AG04450 (cell line): ENCODE measurements at places on chromosomes 12 and 14.

GRCh38 chr12:51908876-51909592 lies 1.7 kb downstream of the ACVRL1 start:
- no peak for DNase-seq

DNA sequence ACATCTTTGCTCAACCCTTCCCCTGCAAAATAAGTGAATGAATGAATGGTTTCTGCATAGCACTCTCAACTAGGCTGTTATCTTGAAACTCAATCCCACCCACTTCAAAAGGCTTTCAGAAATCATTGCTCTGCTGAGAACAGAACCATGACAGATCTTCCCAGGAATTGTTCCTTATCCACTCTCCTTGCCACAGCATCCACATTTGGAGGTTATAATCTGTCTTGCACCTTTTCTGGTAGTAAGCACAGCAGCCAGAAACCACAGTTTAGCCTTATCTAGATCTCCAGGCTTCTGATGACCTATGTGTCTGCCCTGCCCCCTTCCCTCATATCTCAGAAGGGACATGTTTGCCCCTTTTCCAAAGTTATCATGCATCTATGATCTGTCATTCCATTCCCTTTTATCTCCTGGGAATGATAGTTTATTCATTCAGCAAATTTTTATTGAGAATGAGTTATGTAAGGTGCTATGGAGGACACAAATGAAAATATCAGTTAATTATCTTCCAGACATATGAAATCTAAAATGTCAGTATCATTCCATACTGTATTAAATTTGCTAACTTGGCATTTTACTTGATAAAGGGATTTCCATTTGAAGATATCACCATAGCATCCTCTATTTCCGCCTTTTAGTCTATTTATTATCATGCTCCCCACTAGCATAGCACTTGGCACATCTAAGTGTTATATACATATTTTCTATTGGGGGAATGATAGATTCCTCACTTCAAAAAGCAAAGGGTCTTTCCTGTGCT lies 21.4 kb downstream of the LGR5 start:
- DNase-seq: no peak

DNA sequence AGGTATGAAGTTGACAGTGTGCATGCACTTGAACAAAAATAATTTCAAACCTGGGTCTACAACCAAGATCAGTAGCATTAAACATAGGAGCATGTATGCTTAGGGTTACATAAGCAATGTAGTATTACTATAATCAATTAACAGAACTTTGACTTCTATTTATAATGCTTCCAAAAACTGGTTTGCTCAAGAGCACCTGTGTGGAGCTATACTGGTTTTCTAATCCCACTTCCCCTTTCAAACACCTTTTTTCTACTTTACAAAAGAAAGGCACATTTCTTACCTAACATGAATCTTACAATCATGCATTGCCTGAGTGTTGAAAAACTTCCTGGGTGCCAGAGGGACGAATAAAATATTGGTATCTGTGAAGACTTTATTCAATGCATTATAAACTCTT lies 72.7 kb downstream of the EFCAB11 start:
- DNase-seq: no peak

DNA sequence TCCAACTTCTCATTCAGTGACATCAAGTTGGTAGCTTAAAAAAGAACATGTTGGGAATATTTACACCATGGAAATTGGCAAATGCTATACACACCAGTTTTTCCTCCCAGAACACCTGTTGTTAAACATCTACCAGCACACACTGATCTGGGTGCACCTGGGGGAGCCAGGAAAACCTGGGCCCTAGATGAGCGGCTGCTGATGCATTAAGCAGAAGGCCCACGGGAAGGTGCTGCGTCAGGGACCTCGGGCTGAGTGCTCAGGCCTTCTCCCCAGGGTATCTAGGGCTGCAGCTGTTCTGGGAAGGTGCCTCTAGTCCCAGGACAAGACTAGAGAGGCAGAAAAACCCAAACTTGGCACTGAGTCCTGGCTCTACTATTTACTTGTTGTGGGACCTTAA lies 2.8 kb upstream of the NGB start:
- DNase-seq: no peak

DNA sequence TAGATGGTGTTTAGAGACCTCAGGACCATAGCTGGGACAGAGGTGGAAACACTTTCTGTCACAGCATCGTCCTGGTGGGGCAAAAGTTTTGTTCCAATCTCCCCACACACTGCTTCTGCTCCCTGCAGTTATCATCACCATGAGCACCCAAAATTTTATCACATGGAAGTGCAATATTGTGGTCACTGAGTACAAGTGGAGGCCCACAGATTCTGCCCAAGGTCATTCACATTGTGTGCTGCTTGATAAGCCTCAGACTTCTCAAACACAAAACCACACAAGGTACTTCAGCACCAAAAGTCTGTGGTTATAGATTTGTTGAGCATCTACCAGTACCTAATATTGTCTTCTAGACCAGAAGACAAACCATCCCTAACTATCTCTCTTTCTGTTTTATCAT lies 554 bp upstream of the KRT77 start:
- no peak for DNase-seq

- DNase-seq: no peak
Measured at GRCh38 chr12:92721130-92721529, 18.3 kb downstream of the PLEKHG7 start.
